ENCODE measurements at places on chromosomes 7 and 10.

GRCh38 chr7:49692516-49692915 lies 80.9 kb upstream of the VWC2 start:
- no peak for DNase-seq

DNA sequence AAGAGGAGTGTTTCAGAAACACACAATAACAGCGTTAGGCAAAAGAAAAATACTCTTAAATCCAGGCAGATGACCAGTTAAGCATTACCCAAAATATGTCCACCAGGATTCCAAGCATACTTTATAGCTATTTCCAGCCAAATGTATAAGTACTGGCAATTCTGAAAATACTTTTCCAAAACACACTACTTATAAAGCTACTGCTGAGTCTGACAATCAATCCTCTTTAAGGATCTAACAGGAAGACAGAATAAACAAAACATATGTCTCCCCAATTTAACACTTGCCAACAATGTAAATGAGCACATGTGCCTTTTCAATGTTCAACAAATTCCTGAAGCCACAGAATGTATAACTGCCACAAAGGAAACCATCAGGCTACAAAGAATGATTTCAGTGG lies 370.9 kb downstream of the SORCS1 start:
- DNase-seq = no peak

- no peak for DNase-seq
Measured at GRCh38 chr7:149286811-149287400, 24.9 kb downstream of the ZNF783 start.

DNA sequence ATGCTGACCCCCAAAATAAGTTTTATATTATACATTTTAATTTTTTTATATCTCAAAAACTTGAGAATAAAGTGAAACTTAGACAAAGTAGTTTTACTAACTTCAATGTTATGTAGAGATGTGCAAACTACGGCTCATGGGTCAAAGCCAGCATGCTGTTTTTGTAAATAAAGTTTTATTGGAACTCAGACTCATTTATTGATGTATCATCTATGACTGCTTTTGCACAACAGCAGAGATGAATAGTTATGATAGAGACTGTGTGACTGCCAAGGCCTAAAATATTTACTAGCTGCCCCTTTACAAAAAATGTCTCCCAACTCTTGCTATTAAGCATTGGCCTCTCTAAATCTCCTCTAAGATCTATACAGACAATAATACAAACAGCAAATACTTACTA lies 12.4 kb downstream of the MTPN start:
- DNase-seq = no peak

GRCh38 chr7:107957436-107957835 lies 45.5 kb downstream of the LAMB1 start:
- no peak for DNase-seq

- no peak for DNase-seq
Measured at GRCh38 chr7:44246396-44247113, 45.8 kb downstream of the YKT6 start.

GRCh38 chr7:7870555-7870954 lies 98.0 kb upstream of the GLCCI1 start:
- DNase-seq = no peak

DNA sequence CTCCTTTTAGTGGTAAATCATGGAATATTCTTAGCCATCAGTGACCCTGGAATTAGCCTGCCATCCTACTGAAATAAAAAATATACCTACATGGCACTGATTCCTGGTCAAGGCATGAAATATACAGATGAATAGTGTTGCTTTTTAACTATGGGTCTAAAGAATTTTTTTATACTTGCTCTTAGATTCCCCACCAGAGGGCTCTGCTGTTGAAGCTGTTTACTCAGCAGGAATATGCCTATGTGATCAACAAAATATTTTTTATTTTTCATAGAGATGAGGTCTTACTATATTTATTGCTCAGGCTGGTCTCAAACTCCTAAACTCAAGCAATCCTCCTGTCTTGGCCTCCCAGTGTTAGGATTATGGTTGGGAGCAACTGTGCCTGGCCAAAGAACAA lies 13.5 kb downstream of the ZC3HC1 start:
- no peak for DNase-seq

DNA sequence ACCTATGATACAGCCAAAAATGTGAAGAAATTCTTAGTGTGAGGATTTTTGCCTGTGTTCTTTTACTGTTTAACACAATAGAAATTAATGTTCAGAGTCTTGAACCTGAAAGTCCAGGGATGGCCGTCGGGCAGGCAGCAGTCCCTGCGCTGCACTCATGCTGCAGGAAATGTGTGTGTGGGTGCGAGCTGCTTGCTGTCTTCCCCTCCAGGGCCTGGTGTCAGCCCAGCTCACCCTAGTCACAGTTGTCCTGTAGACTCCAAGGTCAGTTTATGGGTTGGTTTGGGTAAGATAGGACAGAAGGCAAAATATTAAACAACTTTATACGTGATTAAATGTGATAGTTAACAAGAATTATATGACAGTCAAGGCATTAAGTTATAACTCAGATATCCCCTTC lies 78.7 kb downstream of the DYNC2I1 start:
- DNase-seq = no peak

- DNase-seq = no peak
Measured at GRCh38 chr7:117470777-117471176, 9.0 kb upstream of the CFTR start.

- no peak for DNase-seq
Measured at GRCh38 chr10:133252223-133252552, 14.5 kb downstream of the VENTX start.

All from ovary (tissue), 10 donors.